Iris pigment epithelial cell (primary cell): ENCODE measurements at places on chromosomes 4 and X.

DNA sequence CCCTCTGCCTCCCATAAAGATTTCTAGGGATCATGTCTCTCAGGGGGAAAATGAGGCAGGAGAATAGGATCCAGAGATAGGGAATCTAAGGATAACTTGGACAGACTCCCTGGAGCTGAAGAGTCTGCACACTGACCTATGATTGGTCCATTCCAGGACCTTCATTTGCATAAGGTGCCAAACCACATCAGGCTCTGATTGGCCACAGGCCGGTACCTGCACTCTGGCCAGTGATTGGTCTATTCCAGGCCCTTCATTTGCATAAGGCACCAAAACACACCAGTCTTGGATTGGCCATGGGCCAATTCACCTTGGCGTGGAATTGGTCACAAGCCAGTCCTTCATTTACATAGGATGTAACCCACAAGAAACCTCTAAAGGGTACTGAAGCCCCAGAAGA lies 4.0 kb upstream of the HERC5 start:
- no peak for DNase-seq

DNA sequence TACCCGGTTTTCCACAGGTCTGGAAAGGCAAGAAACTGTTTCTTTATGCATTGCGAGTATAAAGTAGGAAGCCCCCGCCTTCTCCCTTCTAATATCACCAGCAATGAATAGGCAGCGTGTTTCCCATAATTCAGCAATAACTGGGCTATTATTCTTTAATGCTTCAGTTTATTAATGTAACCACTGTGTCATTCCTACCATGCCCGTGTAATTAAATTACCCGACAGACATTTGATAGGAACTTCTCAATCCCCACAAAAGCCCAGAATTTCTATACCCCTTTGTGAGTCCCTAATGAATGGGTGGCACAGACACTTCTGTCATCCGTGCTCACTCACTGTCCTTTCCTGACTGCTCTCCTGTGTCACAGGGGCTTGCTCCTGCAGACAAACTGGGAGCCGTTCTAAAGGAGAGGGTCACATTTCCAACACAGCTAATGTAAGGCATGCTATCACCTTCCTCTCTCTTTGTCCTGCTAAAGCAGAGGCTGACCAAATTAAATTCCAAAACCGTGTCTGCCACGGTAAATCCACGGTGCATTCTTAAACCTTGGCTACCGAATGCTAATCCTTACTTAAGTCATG lies 108.5 kb upstream of the MID1 start:
- DNase-seq: no peak

DNA sequence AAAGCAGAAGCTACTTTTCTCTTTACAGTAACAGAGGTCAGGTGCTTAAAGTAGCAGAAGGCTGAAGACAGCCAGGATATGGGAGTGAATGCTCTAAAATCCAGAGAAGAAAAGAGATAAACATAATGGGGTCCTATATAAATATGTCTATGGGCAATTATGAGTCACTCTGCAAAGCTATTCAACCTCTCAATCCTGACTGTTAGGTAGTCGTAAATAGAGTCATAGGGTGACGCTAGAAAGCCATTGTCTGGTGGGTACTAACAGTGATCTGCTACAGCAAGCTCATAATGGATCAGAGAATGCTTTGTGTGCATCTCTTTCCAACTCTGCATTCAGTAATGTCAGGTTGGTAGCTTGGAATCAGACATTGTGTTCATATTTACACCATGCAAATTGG lies 53.5 kb upstream of the PDE5A start:
- peak; percentile 37 for DNase-seq

DNA sequence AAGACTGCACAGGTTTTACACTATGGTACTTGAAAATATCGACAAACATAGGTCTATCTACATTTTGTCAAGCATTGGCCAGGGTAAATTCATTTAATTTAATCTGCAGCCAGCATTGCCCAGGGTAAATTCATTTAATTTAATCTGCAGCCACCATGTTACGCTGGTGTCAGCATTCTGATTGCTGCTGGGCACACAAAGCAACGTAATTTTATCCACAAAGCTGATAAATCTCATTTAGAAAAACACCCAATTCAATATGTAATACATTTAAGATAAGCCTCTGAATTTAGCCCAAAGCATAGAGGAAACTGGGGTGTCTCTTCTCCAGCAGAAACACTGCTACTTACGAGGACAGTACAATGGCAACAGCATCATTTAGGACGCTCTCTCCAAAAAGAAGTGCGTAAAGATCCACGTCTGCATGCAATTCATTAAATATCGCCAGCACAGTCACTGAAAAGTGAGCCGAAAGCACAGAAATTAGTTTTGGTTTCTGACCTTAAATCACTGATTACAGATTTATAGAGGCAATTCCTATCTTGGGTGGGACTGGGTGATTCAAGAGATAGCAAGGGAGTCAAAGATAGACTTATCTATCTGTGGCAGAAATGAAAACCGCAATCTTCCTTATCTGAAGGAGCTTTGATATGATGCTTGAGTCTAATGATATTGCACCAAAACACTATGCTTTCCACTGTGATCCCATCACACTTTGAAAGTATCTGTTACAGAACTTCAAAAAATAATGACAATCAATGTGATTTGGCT lies 88.8 kb downstream of the CHST7 start:
- DNase-seq: no peak

- DNase-seq: no peak
These were observed 103.5 kb upstream of the NOCT start for GRCh38 chr4:138911909-138912703.

DNA sequence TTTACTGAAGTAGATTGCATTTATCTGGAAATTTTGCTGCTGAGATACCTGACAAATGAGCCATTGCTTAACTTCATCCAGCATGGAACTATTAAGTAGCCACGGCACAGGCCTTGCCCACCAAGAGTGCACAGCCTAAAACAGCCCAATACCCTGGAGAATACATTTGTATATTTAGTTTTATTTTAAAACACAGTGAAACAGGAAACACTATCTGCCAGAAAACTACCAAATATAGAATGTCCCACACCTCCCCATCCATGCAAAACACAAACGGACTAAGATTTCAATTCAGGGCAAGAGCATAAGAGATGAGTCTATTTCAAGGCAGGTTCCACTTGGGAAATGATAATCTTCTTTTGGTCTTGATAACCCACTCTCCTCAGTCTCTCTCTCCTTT lies 57.1 kb downstream of the MAML3 start:
- no peak for DNase-seq
